ENCODE measurements at places on chromosomes 2 and 18.

DNA sequence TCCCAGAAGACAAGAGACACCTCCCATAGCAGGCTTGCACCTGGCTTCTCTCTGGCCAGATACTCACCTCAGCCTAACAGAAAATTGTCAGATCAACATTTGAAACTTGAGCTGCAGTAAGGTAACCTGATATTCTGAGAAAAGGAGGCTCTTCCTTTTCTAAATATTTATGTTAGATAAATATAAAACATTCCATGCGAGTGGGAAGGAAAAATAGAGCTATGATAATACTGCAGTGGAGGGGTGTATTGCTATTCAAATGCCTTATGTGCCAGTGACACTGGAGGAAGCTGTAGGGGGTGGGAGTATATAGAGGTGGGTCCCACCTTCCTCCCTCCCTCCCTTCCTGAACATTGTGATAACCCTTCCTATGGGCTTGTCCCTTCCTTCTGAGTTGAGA, 515.5 kb upstream of the CHAC2 start:
- no peak for DNase-seq

DNA sequence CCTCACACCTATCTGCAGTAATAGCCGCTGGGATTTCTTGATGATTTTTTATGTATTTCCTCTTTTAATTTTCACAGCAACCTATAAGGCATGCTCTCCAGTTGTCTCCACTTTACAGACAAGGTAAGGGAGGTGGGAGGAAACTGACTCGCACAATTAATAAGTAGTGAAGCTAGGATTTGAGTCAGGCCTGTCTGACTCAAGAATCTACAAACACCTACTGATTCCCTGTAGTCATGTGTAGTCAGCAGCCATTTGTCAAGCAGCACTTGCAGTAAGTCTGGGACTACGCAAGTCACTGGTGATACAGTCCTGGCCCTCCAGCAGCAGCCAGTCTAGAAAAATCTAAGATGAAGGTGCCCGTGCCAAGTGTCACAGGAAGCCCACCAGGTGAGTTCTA, 193.6 kb upstream of the PKDCC start:
- no peak for DNase-seq

- DNase-seq: no peak
These were observed 8.8 kb upstream of the AQP4 start for GRCh38 chr18:26874283-26874682.

GRCh38 chr18:598124-598589, 1.4 kb downstream of the CLUL1 start:
- DNase-seq: no peak

DNA sequence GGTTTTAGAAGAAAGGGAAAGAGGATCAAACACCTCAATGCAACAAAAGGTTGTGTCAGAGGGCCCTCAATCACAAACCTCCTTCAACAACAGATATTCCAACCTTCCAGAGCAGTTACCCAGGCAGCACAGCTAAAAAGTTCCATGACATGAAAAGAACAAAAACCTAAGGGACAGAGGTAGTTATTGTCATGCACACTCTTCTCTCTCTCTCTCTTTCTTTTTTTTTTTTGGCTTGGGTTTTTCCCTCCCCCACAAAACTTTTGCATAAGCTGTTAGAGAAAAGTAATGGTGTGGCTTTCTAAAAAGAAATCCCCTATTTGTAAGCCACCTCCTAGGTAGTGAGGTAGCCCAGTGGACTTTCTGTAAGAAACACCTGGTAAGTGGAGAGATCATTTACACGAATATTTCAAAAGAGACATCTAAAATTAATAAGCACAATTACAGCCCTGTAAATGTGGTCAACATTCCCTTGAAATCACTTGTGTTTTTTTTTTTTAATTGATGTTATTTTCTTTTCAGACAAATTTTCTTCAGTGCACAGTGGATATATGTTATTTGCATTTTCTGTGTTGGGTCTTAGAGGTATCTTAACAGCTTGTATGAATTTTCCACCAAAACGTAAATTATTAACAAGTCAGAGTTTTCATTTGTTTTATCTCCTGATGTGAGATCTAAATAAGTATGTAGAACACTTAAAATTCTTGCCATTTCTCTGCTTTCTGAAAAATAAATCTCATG, 48.4 kb downstream of the ZEB2 start:
- no peak for DNase-seq

- no peak for DNase-seq
These were observed 79.8 kb downstream of the VSNL1 start for GRCh38 chr2:17620280-17620679.

- peak; percentile 72 for DNase-seq
These were observed 672 bp downstream of the ATP6V1B1 start for GRCh38 chr2:70936165-70936978.

DNA sequence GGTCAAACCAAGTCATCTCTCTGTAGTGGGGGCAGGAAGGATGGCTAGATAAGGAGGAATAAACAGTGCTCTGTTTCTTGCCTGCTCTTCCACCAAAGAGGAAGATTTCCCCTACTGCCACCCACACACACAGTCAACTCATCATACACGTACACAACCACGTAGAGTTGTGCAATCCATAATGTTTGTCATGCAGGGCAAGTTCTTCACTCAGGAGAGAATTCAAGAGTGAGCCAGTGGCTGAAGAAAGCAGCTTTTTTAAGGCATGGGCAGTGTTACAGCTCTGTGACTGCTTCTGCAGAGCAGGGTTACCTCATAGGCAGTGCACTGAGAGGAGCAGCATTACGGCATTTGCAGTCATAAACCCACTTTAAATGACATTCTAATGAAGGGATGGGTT, 283.0 kb downstream of the RND3 start:
- no peak for DNase-seq

GRCh38 chr2:68125821-68126220, 31.9 kb upstream of the PNO1 start:
- DNase-seq: no peak

DNA sequence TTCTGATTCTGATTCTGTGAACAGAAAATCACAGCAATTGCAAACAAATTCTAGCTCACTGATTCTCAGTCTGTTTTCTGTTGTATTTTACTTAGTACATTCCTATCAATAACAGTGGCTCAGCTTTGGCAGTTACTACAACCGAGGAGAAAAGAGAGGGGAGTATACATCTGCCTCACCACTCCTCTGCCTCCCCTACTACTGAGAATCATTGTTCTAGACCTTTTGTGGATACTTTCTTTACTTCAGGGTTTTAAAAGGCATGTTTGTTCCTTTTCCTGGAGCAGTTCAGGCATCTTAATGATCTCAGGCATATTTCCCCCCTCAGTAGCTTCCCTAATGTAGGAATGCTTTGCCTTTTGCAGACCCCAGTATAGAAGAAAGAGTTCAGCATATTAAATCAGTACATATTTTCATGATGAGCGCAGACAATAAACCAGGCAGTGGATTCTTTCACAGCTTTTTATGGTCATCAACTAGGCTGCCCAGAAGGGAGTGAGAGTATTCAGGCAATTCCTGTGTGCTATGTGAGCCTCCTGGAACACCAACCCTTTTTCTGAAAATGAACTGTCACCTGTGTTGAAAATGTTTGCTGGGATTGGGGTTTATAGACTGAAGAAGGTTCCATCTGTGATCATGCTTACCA, 10.3 kb downstream of the STAMBP start:
- DNase-seq: no peak

DNA sequence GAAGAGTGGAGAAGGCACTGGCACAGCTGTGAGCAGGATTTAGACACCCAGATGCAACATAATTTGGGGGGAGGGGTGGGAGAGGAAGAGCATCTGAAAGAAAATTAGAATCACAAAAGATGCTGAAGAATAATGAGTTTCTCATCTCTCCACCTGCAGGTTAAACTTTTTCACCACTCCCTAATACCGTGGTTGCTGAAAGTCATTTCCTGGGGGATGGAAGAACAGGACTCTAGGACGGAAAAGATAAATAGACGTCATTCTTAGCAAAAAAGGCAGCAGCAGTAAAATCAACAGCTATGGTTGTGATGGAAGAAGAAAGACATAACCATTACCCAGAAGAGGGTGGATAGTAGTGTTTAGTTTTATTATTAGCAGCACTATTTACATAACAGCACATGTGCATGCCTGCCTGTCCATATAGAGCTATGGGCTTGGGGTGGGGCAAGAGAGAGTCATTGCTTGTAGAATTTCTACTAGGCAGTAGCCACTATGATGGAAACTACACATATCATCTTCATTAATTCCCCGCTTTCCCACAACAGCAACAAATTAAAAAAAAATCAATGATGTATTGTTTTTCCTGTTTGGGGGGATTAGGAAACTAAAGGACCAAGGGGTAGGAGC, 212.2 kb downstream of the TRIB2 start:
- DNase-seq: no peak

- no peak for DNase-seq
These were observed 10.8 kb upstream of the ITGA6 start for GRCh38 chr2:172416447-172417058.

- no peak for DNase-seq
These were observed 55.3 kb upstream of the B3GNT2 start for GRCh38 chr2:62140426-62141141.

DNA sequence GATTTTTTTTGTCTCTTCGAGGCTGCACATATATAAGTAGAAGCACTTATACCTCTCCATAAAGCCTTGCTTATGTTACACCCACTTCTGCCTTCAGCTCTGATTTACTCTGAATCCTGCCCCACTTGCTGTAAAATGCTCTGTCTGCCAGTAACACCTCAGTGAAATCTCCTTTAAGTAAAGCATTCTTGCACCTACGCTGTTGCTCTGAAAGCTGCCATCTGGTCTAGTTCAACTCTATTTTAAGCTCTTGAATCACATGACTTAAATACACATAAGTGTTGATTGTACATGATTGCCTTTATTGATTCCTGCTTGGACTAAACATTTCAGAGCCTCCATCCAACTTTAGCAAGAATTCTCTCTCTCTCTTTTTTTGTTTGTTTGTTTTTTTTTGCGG, 609.0 kb upstream of the CELF4 start:
- DNase-seq: no peak

- no peak for DNase-seq
These were observed 522.0 kb downstream of the SPAG16 start for GRCh38 chr2:213806125-213806726.

DNA sequence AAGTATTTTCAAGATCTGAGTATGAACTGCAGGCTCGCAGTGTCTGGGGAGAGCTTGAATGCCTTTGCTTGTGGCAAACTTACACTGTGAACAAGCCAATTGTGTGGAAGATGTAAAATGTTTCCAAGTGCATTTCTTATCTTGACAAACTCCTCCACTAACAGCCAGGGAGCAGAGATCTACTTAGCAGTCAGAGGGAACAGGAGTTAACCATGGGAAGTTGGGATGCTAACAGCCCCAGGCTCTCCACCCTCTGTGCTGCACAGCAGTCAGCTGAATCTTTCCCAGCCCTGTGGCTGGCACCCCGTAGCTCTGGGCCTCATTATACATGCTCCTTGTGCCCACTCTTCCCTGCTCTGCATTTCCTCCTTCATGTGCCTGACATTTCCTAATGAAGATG, 450.2 kb downstream of the TSN start:
- no peak for DNase-seq

DNA sequence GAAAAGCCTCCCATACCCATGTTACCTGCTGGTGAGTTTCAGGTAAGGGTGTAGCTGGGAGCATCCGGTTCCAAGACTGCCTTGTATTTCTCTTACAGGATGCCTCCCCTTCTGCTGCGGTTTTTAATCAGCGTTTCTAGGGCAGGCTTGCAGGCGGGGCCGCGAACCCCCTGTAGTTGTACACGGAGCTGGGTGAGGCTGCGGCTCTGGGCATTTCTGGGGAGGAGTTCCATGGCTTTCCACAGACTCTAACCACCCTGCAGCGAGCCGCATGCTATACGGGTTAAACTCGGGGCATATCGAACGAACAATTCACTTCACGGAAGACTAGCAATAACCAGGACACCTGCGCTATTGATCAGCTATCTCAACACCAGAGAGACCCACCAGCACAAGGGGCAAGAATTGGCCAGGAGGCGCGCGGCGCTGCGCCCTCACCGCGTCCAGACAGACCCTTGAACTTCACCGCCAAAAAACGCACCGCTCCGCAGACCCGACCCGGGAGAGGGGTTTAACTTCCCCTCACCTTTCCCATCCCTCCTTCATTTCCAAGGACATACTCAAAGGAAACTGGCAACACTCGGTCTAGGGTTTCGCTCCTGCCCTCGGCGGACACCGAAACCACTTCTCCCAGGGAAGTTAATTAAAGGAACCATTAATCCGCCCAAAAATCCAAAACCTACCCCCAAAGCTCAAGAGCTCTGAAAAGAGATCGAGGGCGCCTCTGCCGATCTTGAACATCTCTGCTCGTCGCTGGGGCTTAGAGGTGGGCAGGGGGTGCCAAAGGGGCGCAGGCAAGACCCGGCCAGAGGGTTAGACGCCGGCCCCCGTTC, 909 bp downstream of the TGFA start:
- DNase-seq: no peak

GRCh38 chr2:81250270-81250669, 945.7 kb upstream of the LRRTM1 start:
- DNase-seq: no peak

GRCh38 chr2:236570081-236570868, 650 bp downstream of the ACKR3 start:
- DNase-seq: no peak

DNA sequence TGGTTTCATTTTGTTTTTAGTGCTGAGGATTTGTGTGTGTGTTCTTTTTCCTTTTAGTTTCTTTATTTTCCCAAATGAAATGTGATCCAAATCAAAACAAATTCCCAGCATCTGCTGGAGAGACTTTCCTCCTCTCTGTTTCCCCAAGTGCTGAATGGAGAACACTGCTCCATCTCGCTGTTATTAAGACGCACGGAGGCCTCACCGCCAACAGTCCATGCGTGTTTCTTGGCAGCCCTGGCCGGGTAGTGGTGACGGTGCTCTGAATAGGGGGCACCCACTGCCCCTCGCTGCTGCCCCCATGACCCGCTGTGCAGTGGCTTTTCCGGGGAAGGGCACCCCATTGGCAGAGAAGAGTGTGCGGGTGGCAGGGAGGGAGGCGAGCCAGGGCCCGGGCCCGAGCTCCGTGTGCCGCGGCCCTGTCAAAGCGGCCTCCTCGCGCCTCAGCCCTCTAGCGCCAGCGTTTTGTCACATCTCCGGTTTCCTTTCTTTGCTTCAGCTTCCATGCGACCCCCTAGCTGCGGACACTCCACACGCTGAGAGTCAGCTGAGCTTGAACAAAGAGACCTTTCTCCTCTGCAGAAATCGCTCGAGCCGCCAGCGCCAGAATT, 473.7 kb upstream of the SALL3 start:
- no peak for DNase-seq

DNA sequence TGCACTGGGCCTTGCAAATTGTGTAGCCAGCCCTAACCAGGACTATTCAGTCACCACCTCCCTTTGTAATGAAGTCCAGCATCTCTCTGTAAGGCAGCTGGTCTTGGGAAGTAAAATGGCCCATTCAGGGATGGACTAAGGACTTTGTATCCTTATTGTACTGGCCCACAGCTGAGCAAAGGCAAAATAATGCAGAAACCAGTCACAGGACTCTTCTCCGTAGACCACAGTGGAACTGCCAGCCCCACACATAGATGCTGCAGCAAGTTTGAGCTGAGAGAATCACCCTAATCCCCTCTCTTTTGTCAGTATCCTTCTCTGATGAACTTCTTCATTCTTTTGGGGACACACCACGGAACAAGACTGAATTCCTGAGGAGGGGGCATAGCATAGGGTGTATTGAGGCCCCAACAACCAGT, 73.6 kb upstream of the RTN4 start:
- DNase-seq: no peak

All from chondrocyte (in vitro differentiated cells).